ENCODE measurements at places on chromosomes 7 and 10. TPM values are rescaled to one million over a fixed set of nuclear protein-coding genes. Genes with fewer than 3 reads are reported as not detected.

DNA sequence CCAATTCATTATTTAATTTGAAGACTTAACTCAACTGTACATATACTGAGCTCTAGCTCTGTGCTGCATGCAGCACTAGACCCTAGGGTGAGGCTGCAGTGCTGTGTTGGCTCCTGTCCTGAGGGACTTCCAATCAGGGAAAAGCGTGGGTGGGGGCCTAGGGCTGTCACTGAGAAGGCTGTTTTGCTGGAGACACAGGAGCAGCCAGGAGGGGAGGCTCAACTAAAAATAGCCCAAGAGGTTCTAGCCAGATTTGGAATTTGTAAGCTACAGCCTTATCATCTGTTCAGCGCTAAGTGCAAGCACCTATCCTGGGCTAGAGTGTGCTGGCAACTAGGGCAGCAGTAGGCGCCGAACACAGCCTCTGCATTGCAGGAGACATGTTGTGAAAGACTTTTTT is 121.1 kb downstream of the VWC2 start:
- DNase-seq = no peak

- no peak for DNase-seq
These were observed 51.5 kb downstream of the LRRC4 start for GRCh38 chr7:127979728-127980126.

Gene CUZD1
- total RNA-seq = 225 TPM

DNA sequence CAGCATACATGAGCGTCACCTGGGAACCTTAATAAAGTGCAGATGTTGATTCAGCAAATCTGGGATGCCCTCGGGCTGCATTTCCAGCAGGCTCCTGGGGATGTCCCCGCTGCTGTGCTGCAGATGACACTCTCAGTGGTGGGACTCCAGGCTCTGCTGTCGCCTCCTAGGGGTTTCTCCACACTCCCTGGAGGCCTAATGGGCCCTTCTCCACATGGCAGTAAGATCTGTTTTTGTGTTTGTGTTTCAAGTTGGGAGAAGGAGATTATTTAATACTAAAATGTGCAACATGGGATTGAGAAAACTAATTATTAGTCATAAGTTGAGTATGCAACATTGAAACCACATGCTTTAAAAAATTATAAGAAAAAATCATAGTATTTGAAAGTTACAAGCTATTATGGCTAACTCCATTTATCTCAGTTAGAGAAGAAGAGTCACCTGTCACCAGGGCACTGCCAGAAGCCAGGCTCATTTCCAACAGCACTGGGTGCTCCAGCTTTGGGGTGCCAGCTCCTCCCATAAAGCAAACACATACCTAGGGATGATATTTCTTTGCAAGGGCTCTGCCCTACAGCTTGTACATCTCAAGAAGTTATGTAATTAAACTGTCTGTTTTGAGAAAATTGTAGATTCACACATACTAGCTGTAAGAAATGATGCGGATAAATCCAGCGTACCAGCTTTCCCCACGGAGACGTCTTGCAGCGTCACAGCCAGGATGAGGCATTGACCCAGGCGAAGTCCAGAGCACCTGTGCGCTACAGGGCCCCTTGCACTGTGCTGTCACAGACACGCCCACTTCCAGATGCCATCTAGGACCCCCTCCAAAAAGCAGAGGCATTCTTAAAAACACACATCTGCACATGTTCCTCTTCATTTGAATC is 106.4 kb downstream of the EGFR start:
- no peak for DNase-seq

DNA sequence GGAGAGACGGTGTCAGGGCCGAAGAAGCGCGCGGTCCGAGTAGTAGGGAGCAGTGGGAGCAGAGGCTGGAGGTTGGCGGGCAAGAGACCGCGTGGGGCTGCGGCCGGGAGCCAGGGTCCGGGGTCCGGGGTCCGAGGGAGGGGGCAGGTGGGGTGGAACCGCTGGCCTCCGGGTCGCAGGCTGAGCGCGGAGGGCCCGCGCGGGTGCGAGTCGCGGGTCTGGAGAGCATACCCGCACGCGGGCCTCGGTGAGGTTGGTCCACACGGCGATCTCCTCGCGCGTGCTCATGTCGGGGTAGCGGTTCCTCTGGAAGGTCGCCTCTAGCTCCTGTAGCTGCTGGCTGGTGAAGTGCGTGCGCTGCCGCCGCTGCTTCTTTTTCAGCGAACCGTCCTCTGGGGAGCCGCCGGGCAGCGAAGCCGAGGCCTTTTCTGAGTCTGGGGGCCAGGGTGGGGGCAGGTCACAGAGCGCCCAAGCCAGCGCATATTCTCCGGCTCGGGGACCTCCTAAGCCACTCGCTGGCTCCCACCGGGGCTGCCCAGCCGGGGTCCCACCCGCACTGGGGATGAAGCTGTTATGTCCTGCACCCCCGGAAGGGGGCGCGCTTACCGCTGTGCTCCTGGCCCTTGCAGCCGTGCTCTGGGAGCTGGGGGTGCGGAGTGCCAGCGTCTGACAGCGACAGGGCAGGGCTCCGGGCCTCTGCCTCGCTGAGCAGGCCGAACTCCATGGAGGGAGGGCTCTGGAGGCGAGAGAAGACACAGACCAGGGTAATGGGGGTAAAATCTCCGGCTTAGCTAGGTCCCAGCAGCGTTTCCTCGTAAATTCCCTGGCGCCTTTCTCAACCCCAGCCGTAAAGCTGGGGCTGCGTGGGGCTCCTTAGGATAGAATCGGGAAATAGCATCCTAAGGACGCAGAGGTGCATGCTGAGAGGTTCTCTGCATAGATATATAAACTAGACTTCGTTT is 5.5 kb downstream of the ELOVL3 start:
- peak; percentile 61 for DNase-seq
